ENCODE measurements at places on chromosomes 5 and 9.

DNA sequence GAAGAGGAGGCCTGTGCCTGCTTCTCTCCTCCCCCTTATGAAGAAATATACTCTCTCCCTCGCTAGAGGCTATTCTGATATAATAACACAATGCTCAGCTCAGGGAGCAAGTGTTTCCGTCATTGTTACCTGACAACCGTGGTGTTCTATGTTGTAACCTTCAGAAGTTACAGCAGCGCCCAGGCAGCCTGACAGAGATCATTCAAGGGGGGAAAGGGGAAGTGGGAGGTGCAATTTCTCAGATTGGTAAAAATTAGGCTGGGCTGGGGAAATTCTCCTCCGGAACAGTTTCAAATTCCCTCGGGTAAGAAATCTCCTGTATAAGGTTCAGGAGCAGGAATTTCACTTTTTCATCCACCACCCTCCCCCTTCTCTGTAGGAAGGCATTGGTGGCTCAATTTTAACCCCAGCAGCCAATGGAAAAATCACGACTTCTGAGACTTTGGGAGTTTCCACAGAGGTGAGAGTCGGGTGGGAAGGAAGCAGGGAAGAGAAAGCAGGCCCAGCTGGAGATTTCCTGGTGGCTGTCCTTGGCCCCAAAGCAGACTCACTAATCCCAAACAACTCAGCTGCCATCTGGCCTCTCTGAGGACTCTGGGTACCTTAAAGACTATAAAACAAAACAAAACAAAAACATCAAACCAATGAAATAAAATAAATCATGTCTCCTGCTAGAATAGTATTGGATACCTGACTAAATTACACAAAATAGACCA lies 1.3 kb downstream of the TMEM174 start:
- DNase-seq = no peak

DNA sequence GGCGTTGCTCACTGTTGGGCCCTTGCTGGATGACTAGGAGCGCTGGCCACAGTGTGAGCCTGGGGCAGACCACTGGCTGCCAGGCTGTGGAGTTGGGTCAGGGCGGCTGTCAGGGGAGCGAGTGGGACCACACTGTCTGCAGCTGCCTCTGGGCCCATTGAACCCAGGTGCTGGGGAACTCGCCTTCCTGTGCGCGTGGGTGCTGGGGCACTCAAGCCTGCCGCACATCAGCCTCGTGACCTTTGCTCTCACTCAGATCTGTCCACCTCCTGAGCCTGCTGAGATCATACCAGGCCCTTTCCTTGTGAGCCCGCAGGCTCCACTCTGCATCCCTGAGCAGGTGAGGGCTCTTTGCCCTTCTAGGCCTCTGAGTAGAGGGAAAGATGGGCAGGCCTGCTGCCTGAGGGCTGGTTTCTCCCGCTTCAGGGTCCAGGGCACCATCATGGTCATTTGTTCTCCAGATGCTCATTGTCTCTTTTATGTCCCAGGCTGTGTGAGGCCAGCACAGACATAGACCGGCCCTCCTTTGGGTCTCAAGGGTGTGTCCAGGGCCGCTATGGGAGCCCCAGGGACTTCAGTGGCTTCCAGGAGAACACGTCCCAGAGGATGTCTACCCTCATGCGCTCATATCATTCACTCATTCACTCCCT lies 26.5 kb downstream of the WNK2 start:
- peak; percentile 69 for DNase-seq

DNA sequence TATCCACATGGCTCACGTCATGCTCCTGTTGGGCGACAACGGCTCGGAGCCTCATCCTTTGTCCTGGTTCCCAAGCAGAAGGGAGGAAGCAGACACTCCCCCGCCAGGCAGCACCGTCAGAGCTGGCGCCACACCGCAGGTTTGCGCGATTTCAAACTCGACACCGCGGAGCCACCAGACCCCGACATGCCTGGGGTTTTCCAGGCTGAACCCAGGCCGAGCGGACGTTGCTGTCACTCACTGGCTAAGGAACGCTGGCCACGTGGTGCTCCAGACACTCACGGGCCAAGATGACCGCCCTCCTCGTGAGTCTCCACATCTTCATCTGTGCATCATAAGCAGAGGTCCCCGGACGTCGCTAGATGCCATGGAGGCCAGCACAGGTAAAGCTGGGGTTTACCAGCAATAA lies 9.0 kb downstream of the TERT start:
- no peak for DNase-seq

DNA sequence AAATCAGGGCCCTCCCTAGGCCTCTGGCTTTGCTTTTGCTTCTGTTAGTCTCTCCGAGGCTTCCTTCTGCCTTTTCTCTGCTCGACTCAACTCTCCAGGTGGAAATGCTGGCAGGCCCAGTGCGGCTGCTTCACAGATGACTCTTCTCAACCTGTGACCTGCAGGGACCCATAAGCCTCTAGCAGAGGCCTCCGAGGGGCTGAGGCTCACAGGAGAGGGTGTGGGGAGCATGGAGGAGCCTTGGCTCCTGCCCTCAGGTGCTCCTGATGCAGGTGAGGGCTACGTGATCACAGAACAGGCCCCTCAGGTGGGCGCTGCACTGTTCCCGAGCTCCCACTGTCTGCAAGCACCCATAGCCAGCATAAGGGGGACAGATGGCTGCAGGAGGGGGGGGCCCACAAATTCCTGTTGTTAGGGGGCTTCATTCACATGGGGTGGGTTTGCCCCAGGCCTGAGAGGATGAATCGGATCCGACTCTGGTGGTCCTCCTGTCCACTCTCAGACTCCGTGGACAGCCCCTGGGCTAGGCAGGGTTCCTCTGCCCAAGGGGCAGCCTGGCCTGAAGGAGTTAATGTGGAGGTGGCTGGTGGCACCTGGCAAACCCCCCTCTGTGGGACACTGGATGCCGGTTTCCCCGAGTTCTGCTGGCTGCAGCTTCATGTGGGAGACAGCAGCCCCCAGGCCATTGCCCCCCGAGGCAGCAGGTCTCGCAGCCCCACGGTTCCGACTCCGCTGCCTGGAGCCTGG lies 10.9 kb upstream of the FCN2 start:
- no peak for DNase-seq

GRCh38 chr9:20552874-20553557 lies 69.3 kb downstream of the MLLT3 start:
- DNase-seq = no peak

GRCh38 chr9:124698265-124698664 lies 72.8 kb downstream of the NR6A1 start:
- DNase-seq = no peak

GRCh38 chr5:161847941-161848391 lies at the start of gene GABRA1:
Gene GABRA1 (plus strand): TSS chr5:161848120. CDS start chr5:161850811, 2,691 bp downstream.
- peak; percentile 75 for DNase-seq

GRCh38 chr9:91725651-91726050 lies 224.4 kb downstream of the ROR2 start:
- DNase-seq = no peak

- no peak for DNase-seq
Observed at GRCh38 chr5:131381777-131382176, 117.9 kb downstream of the CDC42SE2 start.

GRCh38 chr9:121819428-121820231 lies 168.2 kb downstream of the DAB2IP start:
- DNase-seq = no peak

GRCh38 chr9:69471433-69471832 lies 146.4 kb downstream of the ENTREP1 start:
- no peak for DNase-seq

DNA sequence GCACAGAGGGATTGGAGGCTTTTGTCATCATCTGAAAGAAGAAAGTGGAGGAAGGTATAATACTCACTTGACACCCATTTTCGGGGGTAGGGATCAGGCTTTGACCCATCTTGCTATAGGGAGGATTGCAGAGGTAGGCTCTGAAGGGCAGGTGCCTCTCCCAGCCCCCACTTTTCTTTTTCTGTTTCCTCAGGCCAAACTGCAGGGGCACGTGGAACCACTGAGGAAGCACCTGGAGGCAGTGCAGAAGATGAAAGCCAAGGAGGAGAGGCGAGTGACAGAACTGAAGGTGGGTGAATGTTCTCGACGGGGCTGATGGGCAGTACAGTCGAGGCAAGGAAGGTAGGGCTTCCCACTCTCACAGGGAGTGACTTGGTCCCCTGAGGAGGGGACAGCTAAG lies 7.5 kb downstream of the TRIM41 start:
- DNase-seq = no peak

DNA sequence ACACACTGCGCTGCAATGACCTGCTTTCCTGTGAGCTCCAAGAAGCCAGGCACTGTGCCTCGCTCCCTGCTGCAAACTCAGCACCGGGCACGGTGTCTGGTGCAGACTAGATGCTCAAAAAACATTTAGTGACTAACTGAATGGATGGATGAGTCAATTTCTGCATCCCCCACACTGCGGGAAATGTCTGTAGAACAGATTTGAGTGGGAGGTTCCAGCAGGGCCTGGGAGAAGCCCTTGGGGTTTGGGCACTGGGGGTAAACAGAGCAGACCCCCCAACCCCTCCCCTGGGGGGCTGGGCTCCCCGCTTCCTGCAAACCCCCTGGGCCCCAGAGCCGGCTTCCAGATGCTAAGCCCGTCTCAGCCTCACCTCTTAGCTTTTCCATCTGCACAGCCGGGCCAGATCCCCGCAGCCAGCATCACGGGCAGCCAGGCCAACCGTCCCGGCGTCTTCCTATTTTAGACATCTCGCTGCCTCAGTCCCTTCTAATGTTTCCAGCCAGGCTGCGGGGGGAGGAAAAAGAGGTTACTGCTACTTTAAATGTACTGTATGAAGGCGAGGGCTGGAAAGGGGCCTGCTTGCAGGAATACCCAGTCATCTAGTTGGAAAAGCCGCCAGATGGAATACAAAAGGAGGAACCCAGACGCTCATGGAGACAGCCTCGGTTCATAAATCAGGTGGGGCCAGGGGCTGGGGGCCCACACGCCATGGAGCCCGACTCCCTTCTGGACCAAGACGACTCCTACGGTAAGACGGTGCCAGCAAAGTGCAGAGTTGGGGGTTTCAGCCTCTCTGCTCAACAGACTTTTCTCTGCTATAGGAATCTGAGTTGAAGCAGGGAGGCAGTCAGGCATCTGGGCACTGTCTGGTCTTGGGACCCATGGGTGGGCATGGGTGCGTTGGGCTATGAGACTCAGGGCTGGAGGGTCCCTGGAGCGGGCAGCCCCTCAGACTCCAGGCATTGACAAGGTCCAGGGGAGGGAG lies 67.1 kb upstream of the GGTA1 start:
- no peak for DNase-seq

- DNase-seq = no peak
Observed at GRCh38 chr5:154881986-154882385, 23.6 kb downstream of the CNOT8 start.

DNA sequence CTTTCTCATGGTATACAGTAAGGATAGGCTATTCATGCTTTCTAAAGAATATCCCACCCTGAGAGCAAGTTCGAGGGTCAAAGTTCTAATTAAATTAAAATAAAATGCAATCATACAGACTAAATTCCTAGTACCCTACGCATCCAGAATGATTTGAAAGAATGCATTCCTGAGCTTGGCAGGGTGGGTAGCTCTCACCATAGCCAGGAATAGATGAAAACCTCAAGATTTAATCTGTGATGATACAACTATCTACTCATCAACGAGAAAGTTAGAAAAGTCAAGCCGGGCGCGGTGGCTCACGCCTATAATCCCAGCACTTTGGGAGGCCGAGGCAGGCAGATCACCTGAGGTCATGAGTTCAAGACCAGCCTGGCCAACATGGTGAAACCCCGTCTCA lies 32.3 kb downstream of the SERINC5 start:
- DNase-seq = no peak

GRCh38 chr9:127426756-127427155 lies 2.6 kb downstream of the ZNF79 start:
- DNase-seq = no peak
